ENCODE measurements at places on chromosomes 5 and 9.

DNA sequence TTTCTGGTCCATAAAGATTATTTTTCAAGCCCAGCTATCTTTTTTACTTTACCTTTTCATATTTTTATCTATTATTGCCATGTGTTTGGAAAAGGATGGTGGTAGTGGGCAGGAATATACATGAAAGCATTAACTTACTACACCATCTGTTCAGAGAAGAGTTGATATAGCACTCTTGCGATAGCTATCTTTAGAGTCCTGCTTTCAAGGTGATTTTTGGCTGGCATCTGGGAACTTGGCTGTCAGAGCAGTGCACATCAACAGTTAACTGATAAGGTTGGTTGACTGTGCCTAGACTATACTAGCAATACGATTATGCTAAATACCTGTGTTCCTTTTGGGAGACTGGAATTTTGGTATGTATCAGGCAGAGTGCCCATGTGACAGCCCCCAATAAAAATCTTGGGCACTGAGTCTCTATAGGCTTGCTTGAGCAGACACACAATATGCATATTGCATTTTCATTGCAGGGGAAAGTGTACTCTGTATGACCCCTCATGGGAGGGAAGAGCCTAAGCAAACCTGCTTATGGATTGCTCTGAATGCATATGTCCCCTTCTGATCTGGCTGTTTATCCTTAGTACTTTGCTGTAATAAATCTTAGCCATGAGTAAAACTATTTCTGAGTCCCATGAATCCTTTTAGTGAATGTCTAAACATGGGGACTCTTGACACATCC lies 227.6 kb upstream of the C9orf72 start:
- DNase-seq: no peak

DNA sequence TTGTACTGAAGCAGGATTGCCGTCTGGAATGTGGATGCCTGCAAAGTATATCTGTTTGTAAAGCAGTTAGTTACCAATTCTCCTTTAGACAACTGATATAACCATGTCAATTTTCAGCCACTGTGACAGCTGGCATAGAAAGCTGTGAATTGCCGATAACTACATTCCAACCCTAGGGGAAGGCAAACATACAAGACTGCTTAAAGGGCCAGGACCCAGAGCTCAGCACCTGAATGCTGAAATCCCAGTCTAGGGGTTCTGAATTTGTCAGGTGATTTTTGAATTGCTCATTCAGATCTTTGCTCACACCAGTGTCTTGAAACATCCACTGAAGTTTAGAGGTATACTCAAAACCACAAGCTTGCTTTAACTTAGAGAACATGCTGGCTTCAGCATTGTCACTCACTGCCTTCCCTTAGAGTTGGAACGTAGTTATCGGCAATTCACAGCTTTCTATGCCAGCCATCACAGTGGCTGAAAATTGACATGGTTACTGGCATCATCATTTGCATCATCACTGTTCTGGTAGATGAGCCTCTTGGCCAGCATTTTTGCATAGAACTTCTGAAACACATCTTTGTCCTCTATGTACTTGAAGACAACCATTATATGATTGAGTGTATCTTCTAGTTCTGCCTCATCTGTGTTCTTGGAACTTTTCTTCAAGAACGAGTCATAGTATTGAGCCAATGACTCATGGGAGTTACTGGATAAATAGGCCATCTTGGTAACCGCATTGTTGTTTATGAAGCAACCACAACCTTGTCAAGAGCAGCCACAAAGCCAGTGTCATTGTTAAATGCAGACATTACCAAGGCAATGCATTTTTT lies 82.1 kb downstream of the CCDC192 start:
- DNase-seq: no peak

- DNase-seq: no peak
Observed at GRCh38 chr9:93673839-93674334, 97.5 kb downstream of the PHF2 start.

GRCh38 chr9:99796231-99796630 lies 25.5 kb upstream of the NR4A3 start:
- no peak for DNase-seq

GRCh38 chr5:54881286-54882005 lies 103.9 kb downstream of the ESM1 start:
- no peak for DNase-seq

DNA sequence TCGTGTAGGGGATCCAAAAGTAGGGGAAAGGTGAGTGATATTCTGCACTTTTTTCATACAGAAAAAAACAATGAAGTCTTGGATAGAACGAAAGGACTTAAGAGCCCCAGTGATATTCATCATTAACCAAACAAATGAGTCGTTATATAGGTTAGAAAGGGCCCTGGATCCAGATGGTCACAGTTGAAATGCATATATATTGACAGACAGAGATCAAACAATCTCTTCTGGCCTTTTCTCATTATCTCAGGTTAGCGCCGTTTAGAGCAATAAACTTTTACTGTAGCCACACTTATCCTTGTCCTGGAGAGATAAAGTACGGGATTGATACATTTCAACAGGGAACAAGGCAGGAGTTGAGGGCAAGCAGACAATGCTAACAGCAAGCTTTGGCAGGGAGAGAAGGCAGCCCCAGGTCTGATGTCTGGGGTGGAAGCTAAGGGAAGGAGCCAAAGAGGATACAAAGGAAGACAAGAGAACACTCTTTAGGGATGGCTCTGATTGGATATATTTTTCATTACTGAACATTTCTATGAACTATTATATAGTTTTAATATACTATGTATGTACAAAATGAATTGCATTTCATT lies 77.0 kb downstream of the LIFR start:
- DNase-seq: no peak

Data from GM18507 (cell line).